ENCODE measurements at places on chromosomes 4 and X. TPM values are rescaled to one million over a fixed set of nuclear protein-coding genes. Genes with fewer than 3 reads are reported as not detected.

Gene EXOC1L
- not detected for total RNA-seq

Gene GRK4
- 3.6 TPM for total RNA-seq

Gene MAP3K15
- total RNA-seq, result not detected

Gene XAGE1A
- 1.9 TPM for total RNA-seq

Gene HEPH
- total RNA-seq, result not detected

Gene NUDT11
- 10.0 TPM for total RNA-seq

Gene EPGN
- total RNA-seq, result 0.59 TPM

Gene MAGEB1
- total RNA-seq, result 5.6 TPM

Gene BMP2K
- 29.7 TPM for total RNA-seq

Gene HS3ST1
- total RNA-seq, result not detected

Gene WNK3
- 1.8 TPM for total RNA-seq

Gene CXCL8
- 66.9 TPM for total RNA-seq

Gene RAP1GDS1
- total RNA-seq, result 66.3 TPM

Gene F11
- not detected for total RNA-seq

Gene FAM9B
- 0.10 TPM for total RNA-seq

Gene CT45A5
- 0.29 TPM for total RNA-seq

Gene ZNF518B
- 16.3 TPM for total RNA-seq

Gene APLN
- 0.98 TPM for total RNA-seq

Gene DHX15
- 117 TPM for total RNA-seq

Gene OTUD6A
- total RNA-seq, result not detected

Gene LYAR
- total RNA-seq, result 31.5 TPM

Gene TSPYL2
- total RNA-seq, result 10.7 TPM

Gene MAB21L2
- 0.10 TPM for total RNA-seq

Gene COX7B2
- total RNA-seq, result not detected

Gene CLDN34
- 0.29 TPM for total RNA-seq

Gene TMEM165
- 101 TPM for total RNA-seq

Gene CSN1S1
- total RNA-seq, result not detected

Gene CTAG1A
- not detected for total RNA-seq

Gene UGT2B15
- total RNA-seq, result not detected

Gene HTR2C
- total RNA-seq, result 0.24 TPM

Gene CLTRN
- 0.20 TPM for total RNA-seq

Gene DMRTC1B
- total RNA-seq, result not detected

Gene CDKL2
- 2.9 TPM for total RNA-seq

Gene EDA2R
- total RNA-seq, result 0.72 TPM

Gene PJA1
- total RNA-seq, result 42.5 TPM

Gene GAGE12F
- not detected for total RNA-seq

Gene SMARCA1
- total RNA-seq, result 39.3 TPM

Gene ETNPPL
- under 0.01 TPM for total RNA-seq

Gene TMPRSS11F
- 0.10 TPM for total RNA-seq

Gene FAM13A
- 9.9 TPM for total RNA-seq

Gene SPANXD
- total RNA-seq, result 7.6 TPM

Gene IL21
- not detected for total RNA-seq

Gene ARMCX4
- total RNA-seq, result 1.5 TPM

Gene CCKAR
- total RNA-seq, result not detected

Gene ARL13A
- not detected for total RNA-seq

Gene AGA
- 32.8 TPM for total RNA-seq
